ENCODE measurements at places on chromosomes 12 and 14. TPM values are rescaled to one million over a fixed set of nuclear protein-coding genes. Genes with fewer than 3 reads are reported as not detected.

DNA sequence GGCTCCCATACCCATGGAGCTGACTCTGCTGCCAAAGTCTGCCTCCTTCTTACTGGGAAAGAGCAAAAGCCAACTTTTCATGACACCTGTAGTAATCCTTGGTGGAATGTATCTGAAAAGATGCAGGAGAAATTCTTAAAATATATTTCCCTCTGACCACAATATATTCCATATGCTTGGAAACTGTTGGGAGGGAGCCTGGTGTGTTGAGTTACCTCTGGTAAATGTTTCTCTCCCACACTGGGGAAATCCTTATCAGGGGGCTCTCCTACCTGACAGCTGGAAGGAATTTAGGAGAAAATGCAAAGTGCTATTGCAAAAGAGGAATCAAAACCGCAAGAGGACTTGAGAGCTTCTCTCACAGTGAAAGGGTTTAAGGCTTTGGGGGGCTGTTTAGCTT, 139.4 kb downstream of the TBX5 start:
- DNase-seq, result no peak

- DNase-seq, result peak; percentile 43
Observed at GRCh38 chr14:104827177-104828055, 26.5 kb downstream of the ZBTB42 start.

DNA sequence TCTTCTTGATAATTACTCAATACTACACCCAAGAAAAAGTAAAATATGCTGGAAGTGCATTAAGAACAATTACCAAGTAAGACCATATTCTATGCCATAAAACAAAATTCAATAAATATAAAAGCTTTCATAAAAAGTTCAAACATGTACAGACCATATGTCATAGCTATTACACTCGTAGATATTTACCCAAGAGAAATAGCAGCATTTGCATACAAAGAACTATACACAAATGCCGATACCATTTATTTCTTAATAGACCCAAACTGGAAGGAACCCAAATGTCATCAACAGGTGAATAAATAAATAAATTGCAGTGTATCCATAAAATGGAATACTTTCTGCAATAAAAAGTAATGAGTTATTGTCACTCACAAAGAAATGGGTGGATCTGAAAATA, 78.3 kb upstream of the SLC16A7 start:
- DNase-seq, result no peak

GRCh38 chr14:33587791-33588190, 363.1 kb downstream of the EGLN3 start:
- DNase-seq, result no peak

- DNase-seq, result no peak
Observed at GRCh38 chr14:89276424-89276975, 140.5 kb downstream of the FOXN3 start.

GRCh38 chr14:79581912-79582576, 629.3 kb downstream of the DIO2 start:
- no peak for DNase-seq

GRCh38 chr12:42735861-42736361, 146.4 kb upstream of the PRICKLE1 start:
- no peak for DNase-seq

GRCh38 chr12:52920937-52921336, 16.1 kb upstream of the KRT8 start:
- no peak for DNase-seq

- no peak for DNase-seq
Observed at GRCh38 chr14:56235388-56235787, 117.2 kb downstream of the PELI2 start.

DNA sequence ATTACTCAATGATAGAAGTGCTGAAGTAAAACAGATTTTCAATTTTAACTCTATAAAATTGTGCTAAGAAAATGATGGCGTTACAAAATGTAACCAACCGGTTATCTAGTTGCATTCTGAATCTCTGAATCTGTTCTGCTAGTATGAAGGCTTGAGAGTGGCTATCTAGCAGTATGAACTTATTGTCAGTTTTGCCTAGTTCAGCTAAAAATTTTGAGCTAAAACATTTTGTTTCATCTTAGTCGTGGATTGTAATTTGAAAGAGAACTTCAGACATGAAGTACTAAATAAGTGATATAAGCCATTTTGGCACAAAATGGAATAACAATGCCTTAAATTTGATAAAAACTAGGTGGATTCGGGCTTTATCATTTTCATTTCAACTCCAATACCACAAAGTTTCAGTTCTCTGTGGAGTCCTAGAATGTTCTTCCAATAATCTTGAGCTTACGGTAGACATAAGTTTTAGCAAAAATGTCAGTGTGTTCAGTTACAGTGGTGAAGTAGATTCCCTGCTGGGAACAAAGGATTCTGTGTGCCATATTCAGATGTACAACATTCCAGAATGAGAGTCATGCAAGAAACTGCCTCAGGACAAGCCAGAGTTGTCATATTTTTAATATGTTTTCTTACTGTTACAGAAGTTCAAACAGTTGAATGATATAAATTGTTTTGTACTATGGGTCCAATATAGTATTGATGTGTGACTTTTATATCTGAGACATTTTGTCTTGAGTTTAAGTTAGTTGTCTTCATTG, 28.1 kb downstream of the ATP6V1D start:
- DNase-seq, result no peak

DNA sequence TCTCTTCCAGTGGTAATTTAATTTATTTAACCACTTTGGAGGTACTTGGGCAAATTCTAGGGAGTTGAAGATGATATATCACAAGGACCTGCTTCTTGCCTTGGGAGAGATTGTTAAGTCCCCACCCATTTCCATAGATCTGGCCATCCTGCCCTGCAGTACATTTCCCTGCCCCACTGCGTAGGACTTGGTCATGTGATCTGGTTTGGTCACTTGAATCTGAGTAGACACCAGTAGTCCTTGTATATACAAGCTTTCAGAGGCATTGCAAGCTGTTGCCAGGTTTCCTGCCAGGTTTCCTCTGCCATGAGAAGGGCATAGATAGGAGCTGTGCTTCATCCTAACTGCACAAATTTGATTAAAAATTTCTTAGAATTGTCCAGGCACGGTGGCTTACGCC, 200.0 kb downstream of the ADAMTS20 start:
- DNase-seq, result no peak

DNA sequence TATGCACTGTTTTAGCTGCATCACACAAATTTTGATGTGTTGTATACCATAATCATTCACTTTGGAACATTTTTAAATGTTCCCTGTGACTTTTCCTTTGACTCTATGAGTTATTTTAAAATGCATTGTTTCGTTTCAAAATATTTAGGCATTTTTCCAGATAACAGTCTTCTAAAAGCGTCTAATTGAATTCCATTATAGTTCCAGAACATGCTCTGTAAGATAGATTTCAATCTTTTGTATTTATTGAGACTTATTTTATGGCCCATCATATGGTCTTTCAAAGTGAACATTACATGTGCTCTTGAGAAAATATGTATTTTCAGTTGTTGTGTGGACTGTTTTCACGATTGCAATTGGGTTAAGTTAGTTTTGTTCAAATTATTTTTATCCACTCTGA, 98.7 kb upstream of the ARHGAP5 start:
- no peak for DNase-seq

- DNase-seq, result no peak
Observed at GRCh38 chr12:91594715-91595114, 412.1 kb upstream of the DCN start.

DNA sequence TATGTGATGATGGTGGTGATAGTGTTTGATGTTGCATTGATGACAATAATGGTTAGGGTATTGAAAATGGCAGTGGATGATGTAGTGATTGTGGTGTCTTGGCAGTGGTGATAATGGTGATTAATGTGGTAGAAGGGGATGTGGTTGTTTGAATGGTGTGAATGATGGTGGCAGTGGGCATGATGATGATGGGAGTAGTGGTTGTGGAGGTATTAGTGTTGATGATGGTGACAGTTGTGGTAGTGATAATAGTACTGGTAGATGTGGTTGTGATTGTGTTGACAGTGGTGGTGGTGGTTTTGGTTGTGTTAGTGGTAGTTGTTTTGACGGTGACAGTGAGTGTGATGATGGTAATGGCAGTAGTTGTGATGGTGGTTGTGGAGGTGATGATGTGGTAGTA, 1049.0 kb downstream of the VRK1 start:
- DNase-seq, result no peak

DNA sequence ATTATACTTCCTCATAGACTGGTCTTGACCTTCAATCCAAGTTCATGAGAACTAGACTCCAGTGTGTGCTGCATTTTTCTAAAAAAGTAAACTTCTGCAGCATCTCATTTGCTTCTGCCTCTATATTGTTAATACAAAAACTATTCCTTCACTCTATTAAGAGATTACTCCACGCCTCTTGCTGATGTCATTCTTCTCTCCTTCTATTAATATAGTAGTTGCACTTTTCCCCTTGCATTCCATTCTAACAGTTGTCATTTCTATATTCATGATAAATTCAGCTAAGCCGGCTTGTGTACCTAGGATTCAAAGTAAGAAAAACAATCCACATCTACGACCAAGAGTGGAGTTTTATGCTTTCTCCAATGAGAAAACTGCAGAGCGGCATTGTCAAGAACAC, 480.4 kb upstream of the NOVA1 start:
- DNase-seq, result no peak

DNA sequence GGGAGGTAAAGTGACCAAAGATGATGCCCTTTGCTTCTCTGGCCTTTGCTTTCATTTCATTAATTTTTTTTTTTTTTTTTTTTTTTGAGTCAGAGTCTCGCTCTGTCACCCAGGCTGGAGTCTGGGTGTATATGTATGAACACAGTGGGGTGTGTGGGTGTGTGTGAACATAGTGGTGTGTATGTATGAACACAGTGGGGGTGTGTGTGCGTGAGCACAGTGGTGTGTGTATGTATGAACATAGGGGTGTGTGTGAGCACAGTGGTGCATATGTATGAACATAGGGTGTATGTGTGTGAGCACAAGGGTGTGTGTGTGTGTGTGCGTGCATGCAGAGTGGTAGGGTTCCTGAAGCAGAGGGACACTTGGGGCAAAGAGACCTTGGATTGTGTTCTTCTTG, 9.6 kb downstream of the KLC1 start:
- DNase-seq, result no peak

DNA sequence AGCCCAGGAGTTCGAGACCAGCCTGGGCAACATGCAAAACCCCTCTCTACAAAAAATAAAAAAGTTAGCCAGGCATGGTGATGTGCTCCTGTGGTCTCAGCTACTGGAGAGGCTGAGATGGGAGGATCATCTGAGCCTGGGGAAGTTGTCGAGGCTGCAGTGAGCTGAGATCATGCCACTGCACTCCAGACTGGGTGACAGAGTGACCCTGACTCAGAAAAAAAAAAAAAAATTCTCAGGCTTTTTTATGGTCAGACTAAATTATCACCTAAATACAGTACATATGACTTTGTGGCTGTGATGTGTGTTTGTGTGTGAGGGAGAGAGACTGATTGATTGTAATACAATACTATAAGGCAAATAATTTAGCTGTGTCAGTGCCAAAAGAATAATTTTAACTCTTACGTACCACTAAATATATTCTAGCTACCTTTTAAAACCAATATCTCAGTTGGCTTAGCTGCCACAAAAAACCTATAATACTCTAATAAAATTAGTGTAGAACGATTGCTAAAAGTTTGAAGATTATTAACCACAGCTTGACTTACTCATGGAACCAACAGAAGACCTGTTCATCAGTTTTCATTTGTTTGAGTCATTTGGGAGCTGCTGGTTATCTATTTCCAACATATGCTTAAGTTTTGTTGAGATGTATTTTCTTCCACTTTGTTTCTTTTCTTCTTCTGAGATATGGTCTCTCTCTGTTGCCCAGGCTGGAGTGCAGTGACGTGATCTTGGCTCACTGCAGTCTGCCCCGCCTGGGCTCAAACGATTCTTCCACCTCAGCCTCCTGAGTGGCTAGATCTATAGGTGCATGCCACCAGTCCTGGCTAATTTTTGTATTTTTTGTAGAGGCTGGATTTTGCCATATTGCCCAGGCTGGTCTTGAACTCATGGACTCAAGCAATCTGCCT, 58.0 kb downstream of the DIP2B start:
- DNase-seq, result no peak

GRCh38 chr14:21714318-21714929, 40.8 kb upstream of the OR4E1 start:
- DNase-seq, result no peak

GRCh38 chr14:54040846-54041245, 84.2 kb upstream of the BMP4 start:
- DNase-seq, result no peak

GRCh38 chr14:54642801-54643695, 76.1 kb downstream of the SAMD4A start:
- DNase-seq, result no peak

DNA sequence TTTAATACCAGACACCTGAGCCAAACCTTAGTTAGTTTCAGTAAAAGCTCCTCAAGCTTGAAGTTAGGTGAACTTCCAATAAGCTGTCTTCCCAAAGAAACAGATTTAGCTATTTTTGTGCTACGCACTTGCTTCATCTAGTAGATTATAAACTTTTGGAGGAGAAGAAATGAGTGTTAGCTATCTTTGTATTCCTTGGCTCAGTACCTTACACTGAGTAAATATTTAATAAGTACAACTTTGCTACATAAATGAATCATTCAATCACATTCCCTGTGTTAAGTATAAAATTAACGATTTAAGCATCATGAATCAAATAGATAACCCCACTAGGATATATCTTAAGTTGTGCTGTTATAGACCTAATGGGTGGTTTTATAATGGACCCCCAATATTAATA, 307.0 kb downstream of the PCNX1 start:
- no peak for DNase-seq

- peak; percentile 75 for DNase-seq
Observed at GRCh38 chr14:103091041-103091882, 3.3 kb upstream of the EXOC3L4 start.

GRCh38 chr12:40681148-40681547, 11.1 kb upstream of the CNTN1 start:
- DNase-seq, result no peak

GRCh38 chr12:56839915-56840325, 76.8 kb downstream of the HSD17B6 start:
- peak; percentile 54 for DNase-seq

GRCh38 chr12:113766879-113767878, 198.9 kb downstream of the RBM19 start:
- DNase-seq, result peak; percentile 37

- no peak for DNase-seq
Observed at GRCh38 chr12:90712671-90713070, 242.3 kb downstream of the CCER1 start.

GRCh38 chr12:100499416-100499815, 25.8 kb downstream of the NR1H4 start:
- no peak for DNase-seq

- peak; percentile 24 for DNase-seq
Observed at GRCh38 chr14:104239861-104240301, 101.5 kb downstream of the KIF26A start.

IL31 gene
- total RNA-seq, result not detected

STON2 gene
- total RNA-seq, result 50.2 TPM

MYO1H gene
- not detected for total RNA-seq

LRRC43 gene
- total RNA-seq, result not detected

GPRC5D gene
- not detected for total RNA-seq

SSPN gene
- total RNA-seq, result 23.3 TPM

HAL gene
- 0.89 TPM for total RNA-seq

GZMH gene
- 2.0 TPM for total RNA-seq

BDKRB2 gene
- 6.2 TPM for total RNA-seq

KLRF1 gene
- not detected for total RNA-seq

MYF5 gene
- not detected for total RNA-seq

CCDC38 gene
- not detected for total RNA-seq
